ENCODE measurements at places on chromosomes 5 and 9.
A peak's percentile ranks its signal among the peaks of the same experiment; 100 is the strongest.

- DNase-seq = no peak
Observed at GRCh38 chr9:1748407-1748806, 266.7 kb upstream of the SMARCA2 start.

- no peak for DNase-seq
Observed at GRCh38 chr5:147403651-147404640, 105.9 kb downstream of the DPYSL3 start.

DNA sequence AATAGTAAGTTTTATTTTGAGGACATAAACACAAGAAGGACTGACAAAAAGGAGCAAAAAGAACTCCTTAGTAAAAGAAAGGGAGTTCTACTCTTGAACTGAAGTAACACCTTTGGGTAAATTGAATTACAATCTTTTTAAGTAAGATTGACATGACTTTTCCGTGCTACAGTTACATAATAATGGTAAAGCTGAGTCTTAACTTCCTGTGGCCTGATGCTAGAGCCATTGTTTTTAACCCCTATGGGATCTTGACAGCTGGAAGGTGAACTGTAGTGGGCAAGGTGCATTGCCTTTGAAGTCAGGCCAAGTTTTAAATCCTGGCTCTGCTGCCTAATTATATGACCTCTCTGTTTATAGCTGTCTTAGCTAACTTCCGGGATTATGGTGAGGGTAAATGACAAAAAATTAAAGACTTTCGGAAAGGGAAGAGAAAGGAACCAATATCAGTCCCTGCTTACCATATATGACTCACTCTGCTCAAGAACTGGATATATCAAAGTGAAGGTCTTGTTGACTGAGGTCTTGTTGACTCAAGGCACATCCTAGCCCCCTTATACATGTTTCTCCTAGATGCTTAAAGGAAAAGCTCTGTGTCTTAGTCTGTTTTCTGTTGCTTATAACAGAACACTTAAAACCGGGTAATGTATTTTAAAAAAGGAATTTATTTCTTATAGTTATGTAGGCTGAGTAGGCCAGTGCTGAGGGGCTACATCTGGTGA is 6.8 kb downstream of the HSD17B4 start:
- DNase-seq = no peak

DNA sequence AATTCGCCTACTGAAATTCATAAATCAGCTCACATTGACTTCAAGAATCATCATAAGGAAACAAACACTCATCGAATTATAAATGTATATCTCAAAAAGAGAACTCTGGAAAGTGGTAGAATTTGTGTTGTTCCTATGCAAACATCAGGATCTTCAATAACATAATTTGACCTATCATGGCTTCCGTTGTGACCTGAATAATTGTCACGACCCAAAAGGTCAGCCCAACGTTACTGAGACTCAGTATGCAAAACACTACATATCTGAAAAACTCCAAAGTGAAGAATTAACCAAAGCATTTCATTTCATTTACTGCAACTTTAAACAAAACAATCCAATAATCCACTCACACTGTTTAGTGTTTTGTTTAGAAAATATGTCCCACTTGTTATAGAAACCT is 1.2 kb downstream of the RAPGEF6 start:
- no peak for DNase-seq

- DNase-seq = no peak
Observed at GRCh38 chr9:3736161-3736560, 210.4 kb upstream of the RFX3 start.

GRCh38 chr5:11390291-11390767 is 513.9 kb downstream of the CTNND2 start:
- no peak for DNase-seq

DNA sequence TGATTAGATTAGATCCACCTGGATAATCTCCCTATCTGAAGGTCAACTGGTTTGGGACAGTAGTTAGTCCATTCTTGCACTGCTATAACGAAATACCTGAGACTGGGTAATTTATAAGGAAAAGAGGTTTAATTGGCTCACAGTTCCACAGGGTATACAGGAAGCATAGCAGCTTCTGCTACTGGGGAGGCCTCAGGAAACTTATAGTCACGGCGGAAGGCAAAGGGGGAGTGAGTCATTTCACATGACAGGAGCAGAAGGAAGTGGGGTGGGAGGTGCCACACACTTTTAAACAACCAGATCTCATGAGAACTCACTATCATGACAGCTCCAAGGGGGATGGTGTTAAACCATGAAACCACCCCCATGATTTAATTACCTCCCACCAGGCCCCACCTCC is 9.9 kb downstream of the C9orf40 start:
- DNase-seq = no peak

DNA sequence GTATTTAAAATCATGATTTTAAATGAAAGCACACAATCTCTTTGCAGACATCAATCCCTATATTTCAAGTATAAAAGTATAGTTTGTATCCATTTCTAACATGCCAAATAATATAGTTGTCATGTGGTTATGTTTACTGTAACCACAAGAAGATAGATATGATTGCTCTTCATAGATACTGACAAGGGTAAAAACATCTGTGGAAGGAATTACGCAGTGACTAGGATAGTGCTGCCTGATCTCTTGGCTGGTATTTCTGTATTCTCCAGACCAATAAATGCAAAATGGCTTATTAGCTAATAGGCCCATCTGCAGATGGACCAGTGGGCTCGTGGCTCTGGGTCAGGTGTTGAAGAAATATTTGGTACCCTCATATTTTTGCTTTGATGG is 34.9 kb upstream of the FBN2 start:
- no peak for DNase-seq

- DNase-seq = no peak
Observed at GRCh38 chr9:117341151-117341550, 73.7 kb downstream of the ASTN2 start.

DNA sequence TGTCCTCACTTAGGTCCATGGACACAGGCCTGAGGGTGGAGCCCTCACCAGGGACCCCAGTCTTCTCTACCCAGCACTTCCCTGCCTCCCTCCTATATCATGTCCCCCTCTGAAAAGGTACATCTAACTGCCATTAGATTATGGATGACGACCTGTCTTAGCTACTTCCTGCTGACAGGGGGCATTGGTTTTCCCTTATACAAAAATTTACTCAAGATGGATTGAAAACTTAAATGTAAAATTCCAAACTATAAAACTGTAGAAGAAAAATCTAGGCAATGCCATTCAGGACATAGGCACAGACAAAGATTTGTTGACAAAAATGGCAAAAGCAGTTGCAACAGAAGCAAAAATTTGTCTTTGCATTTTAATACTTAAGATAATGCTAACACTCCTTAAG is 623.2 kb upstream of the FAM174A start:
- DNase-seq = no peak

DNA sequence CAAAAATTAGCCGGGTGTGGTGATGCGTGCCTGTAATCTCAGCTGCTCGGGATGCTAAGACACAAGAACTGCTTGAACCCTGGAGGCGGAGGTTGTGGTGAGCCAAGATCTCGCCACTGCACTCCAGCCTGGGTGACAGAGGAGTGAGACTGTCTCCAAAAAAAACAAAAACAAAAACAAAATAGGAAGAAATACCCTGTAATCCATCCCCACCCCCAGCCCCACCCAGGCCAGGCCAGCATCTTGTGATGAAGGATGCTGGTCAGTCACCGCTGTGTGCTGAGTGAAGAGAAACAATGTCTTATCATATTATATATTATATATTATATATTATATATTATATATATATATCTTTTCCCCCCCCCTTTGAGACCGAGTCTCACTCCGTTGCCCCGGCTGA is 15.4 kb upstream of the CCIN start:
- DNase-seq = no peak

- no peak for DNase-seq
Observed at GRCh38 chr5:41094871-41095270, 23.7 kb upstream of the MROH2B start.

GRCh38 chr9:113737517-113738271 is 138.4 kb upstream of the ZNF618 start:
- peak; percentile 6 for DNase-seq

- no peak for DNase-seq
Observed at GRCh38 chr5:44674461-44674860, 134.3 kb upstream of the MRPS30 start.

DNA sequence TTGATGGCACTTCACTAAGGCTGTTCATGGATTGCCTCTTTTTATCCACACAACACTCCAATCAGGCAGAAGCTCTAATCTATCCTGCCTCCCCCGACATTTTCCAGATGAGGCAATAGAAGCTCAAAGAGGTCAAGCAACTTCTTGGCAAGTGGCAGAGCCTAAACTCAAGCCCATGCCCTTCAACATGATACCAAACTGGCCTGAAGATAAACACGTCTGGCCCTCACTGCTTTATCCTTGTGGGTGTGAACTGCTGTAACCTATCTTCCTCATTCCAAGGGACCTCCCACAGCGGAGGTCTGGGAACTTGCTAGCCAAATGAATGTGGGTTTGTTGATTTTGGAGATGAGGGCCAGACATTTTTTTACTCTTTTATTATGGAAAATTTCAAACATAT is 9.5 kb downstream of the SLC35A4 start:
- no peak for DNase-seq

DNA sequence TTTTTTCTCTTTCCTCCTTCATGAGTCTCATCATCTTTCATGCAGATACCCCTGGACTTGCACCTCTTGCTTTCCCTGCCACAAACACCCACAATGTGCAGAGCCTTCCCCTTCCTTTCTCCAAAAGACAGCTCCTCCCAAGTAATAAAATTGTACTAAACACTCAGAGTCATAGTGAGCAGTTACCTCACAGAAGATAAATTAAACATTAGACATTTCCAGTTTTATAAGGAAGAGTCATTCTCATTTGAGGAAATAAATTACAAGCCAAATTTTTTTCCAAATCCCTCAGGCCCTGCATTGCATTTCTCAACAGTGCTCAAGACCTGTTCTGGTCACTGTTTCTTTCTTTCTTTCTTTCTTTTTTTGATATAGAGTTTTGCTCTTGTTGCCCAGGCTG is 131.5 kb downstream of the ATPSCKMT start:
- DNase-seq = no peak

- DNase-seq = no peak
Observed at GRCh38 chr5:172883066-172883465, 49.0 kb downstream of the ERGIC1 start.

DNA sequence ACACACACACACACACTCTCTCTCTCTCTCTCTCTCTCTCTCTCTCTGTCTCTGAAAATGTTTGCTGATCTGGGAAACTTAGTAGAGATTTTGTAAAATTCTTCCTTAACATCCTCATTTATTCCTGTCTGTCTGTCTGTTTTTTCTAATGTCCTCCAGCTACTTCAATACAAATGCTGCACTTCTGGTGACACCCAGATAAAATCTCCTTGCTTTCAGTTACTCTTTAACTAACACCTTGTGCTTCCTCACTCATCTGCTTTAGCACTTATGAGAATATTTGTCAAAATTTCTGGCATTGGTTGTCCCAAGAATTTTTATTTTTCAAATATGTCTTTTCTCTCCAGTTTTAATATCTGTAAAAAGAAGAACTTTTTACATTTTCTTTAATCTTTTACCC is 35.0 kb upstream of the ARRDC3 start:
- DNase-seq = no peak

- no peak for DNase-seq
Observed at GRCh38 chr9:70111641-70112236, 68.1 kb downstream of the MAMDC2 start.

DNA sequence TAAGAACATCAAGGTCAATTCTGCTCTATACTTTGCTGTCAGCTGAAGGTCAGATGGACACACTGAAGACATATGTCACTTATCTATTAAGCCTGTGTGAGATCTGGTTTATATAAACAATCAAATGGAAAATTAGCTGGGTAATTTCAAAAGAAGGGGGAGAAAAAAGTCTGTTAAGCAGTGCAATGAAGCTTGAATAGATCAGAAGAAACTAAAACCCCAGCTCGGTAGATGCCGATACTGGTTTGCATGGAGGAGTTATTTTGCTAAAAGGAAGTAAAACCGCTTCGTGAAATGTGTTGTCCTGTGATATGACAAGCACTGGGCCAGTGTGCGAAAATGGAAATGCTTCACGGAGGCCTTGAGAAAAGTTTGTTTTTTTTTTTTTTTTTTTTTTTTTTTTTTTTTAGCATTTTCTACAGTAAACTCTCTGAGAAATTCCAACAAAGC is 148.8 kb downstream of the MEF2C start:
- no peak for DNase-seq

- no peak for DNase-seq
Observed at GRCh38 chr5:135814316-135814715, 20.1 kb upstream of the SLC25A48 start.

- DNase-seq = no peak
Observed at GRCh38 chr9:34493972-34494535, 28.7 kb downstream of the ENHO start.

GRCh38 chr5:159053216-159053615 is 46.5 kb downstream of the EBF1 start:
- no peak for DNase-seq

- no peak for DNase-seq
Observed at GRCh38 chr9:121138973-121139372, 62.7 kb downstream of the RAB14 start.

DNA sequence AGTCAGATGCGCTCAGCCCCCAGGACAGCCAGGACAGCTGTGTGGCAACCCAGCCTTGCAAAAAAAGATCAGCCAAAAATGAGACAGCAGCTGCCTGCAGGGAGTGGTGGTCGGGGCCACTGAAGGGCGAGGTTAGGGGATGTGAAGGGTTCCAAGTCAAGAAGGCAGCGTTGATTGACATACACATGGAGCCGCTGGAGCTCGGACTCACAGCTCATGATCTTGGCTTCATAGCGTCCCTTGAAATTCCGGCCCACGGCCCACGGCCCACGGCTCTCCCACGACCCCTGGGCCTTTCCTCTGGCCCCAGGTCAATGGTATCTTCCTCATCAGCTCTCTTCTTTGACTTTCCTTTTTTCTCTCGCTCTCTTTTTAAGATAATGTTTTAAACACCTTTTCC is 390.0 kb upstream of the IRX4 start:
- DNase-seq = no peak

DNA sequence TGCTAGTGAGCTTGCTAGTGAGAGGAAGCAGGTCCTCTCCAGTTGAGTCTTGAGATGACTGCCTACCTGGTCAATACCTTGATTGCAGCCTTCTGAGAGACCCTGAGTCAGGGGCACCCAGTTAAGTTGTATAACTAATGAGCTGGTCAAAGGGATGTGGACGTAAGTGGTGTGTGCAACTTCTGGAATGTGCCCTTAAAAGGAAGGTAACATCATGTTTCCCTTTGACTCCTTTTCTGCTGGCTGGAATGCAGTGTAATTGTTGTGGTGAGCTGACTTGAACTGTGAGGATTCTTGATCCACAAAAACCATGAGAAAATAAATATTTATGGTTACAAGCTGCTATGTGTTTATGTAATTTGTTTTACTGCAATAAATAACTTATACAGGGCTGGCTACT is 2.4 kb upstream of the SNX2 start:
- DNase-seq = no peak

- no peak for DNase-seq
Observed at GRCh38 chr9:34958411-34958982, 412 bp downstream of the PHF24 start.

DNA sequence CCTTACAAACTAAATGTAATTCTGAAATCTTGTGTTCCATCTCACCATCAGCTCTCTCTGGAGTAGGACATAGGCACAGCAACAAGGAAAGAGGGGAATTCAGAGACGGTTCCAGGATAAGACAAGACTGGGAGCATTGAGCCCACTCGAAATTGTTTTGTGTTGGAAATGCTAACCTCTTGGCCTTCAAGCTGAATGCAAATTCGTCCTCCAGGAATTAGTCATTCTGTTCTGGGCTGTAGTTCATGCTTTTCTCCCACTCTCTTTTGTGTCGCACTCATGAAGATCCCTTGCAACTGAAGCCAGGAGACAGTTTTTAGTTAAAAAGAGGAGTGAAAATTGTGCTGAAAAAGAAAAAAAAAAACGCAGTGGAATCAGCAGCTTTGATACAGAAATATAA is 121.7 kb upstream of the SEMA6A start:
- DNase-seq = no peak

GRCh38 chr5:93300309-93300923 is 280.6 kb downstream of the NR2F1-AS1 start:
- no peak for DNase-seq
